Prostate gland (tissue), 2 donors: ENCODE measurements at places on chromosomes 1 and 21. TPM values are rescaled to one million over a fixed set of nuclear protein-coding genes. Genes with fewer than 3 reads are reported as not detected.

The SLC6A17 gene
- 0.41 TPM for total RNA-seq

The SLAMF7 gene
- 0.51 TPM for total RNA-seq

The OR2L8 gene
- total RNA-seq = not detected

The FCRL5 gene
- 1.3 TPM for total RNA-seq

The COL11A1 gene
- total RNA-seq = 0.51 TPM

The LCE1D gene
- not detected for total RNA-seq

The SPATA1 gene
- total RNA-seq = 0.05 TPM

The CCDC24 gene
- total RNA-seq = 23.7 TPM

The CAPN9 gene
- 0.59 TPM for total RNA-seq

The AJAP1 gene
- total RNA-seq = 0.73 TPM

The TMEM82 gene
- total RNA-seq = not detected

The SLC26A9 gene
- total RNA-seq = 0.09 TPM

The BRINP2 gene
- total RNA-seq = 2.3 TPM
